IPS DF 19.7 (cell line): ENCODE measurements at places on chromosomes 2 and 18.

DNA sequence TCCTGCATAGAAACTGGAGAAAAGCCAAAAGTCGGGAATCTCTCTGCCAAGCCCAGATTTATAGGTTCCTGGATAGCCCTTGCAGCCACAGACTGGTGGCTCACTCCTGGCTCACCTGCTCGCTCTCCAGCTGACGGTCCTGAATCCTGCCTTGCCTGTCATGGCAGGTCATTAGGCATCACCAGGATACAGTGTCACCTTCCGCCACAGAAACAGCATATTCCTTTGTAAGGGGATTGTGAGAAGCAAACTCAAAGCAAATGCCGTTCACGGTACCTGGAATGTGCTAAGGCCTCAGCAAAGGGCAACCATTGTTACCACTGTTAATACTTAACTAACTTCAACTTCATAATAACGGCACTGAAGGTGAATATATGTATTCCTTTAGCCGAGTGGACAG is 57.1 kb upstream of the GPR45 start:
- DNase-seq = no peak

GRCh38 chr18:35511428-35511827 is 13.7 kb upstream of the INO80C start:
- DNase-seq = no peak

- DNase-seq = no peak
These were observed 43.2 kb upstream of the UBE2F start for GRCh38 chr2:237923481-237924163.

DNA sequence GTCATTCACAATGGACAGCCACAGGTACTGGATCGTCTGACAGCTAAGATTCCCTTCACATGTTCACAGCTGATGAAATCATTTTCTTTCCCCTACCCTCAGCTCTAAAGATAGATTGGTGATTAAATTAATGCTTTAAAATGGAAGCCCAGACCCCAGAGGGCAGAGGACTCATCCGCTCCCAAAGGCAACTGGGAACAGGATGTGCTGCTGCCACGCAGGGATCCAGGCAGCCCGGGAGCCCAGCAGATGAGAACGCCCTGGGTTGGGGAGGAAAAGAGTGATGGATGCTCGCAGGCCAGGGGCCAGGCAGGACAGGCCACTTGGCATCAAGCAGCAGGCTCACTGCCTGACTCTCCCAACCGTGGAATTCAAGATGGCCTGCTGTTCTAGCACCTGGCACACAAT is 41.3 kb downstream of the HDHD2 start:
- DNase-seq = no peak
